Hypothalamus (tissue), 51 donors: ENCODE measurements at places on chromosomes 6 and 20.
A peak's percentile ranks its signal among the peaks of the same experiment; 100 is the strongest.

DNA sequence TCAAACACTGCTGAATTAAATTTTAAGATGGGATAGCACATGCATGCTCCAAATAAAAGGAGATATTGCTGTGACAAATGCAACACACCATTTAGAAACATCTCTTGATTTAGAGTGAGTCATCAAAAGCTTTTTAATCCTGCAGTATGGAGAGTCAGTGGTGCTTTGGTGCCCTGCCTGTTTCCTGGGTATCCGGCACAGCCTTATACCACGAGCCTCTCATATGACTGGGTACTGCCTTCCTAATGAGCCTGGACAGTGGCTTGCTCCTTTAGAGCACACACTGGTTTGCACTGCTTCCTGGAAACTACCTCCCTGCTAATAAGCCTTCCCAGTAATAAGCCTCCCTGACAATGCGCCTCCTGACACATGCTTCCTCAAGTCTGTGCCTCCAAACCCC is 65.3 kb upstream of the KCNK16 start:
- no peak for DNase-seq

DNA sequence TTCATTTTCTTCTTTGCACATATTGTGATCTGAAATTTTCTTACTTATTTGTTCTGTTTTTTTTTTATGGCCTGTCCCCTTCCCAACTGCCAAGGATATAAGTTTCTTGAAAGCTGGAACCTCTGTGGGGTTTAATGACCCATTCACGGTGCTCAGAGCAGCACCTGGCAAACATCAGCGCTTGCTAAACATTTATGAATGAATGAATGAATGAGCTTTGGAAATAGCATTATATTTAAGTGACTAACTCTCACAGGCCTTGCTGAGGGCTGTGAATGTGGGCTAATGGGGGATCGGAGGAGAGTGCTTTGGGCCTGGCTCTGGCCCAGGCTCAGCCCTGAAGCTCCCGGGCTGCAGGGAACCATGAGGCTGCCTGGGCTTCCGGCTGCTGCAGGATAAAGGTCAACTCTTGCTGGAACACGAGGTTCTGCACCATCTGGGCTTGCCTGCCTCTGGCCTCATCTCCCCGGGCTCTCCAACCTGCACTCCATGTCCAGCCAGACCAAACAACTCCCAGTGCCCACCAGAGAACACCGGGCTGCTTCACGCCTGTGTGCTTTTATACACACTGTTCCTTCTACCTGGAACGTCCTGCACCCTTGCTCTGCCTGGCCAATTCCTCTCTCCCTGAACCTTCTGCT is 14.6 kb upstream of the ARMC12 start:
- DNase-seq = no peak

DNA sequence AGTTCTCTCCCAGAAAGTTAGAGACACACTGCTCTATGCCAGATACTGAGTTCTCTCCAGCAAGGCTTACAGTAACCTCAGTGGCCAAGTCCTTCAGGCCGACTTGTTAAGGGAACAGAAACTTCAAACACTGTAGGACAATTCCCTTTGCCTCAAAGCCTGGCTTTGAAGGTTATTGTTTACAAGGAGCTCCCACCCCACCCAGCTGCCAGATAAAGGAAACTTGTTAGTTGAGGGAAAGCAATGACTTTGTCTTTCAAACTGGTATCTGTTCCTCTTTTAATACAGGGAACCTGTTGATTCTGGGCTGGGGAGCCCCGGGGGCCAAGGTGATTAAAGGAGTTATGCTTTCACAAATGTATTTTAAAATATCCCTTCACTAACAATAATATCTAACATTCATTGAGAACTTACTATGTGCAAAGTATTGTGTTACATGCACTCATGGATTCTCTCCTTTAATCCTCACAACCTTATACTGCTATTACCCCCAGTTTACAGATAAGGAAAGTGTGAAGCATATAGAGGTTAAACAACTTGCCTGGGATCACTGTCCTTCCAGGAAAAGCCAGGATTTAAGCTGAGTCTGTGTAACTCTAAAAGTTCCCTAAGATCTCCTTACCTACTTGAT is 27.6 kb upstream of the CDKN1A start:
- DNase-seq = no peak

DNA sequence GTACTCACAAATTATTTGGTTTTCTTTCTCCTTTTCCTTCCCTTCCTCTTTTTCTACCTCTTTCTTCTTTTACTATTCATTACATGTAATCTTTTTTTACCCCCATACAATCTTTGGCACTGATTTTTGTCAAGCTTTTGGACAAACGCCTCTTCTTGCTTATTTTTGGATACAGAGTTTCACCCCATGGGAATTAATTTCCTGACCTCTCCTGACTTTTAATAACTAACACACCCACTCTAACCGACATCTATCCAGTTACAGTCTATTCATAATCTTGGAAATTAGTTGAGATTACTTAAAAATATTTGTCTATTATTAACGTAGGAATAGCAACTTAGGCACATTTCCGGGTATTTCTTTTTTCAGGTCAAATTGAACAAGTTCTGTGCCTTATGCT is 101.2 kb downstream of the HDGFL1 start:
- no peak for DNase-seq

- DNase-seq = no peak
Measured at GRCh38 chr20:58402305-58402704, 13.3 kb downstream of the VAPB start.

GRCh38 chr6:34576286-34576955 is 20.3 kb upstream of the SPDEF start:
- DNase-seq = no peak

DNA sequence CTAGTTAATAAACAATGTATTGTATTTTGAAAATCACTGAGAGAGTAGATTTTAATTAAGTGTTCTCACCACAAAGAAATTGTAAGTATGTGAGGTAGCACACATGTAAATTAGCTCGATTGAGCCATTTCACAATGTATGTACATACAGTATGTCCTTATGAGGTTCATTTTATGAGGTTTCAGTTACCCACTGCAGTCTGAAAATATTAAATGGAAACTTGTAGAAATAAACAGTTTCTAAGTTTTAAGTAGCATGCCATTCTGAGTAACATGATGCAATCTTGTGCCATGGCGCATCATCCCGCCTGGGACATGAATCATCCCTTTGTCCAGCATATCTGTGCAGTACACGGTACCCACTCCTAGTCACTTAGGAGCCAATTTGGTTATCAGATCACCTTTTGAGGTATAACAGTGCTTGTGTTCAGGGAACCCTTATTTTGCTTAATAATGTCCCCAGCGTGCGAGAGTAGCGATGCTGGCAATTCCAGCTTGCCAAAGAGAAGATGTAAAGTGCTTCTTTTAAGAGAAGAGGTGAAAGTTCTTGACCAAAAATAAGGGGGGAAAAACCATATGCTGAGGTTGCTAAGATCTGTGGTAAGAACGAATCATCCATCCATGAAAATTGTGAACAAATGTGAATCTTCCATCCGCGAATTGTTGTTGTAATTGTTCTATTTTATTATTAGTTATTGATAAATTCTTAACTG is 64.7 kb downstream of the KCNS1 start:
- DNase-seq = no peak

GRCh38 chr20:13525225-13525940 is 113.3 kb downstream of the TASP1 start:
- DNase-seq = no peak

DNA sequence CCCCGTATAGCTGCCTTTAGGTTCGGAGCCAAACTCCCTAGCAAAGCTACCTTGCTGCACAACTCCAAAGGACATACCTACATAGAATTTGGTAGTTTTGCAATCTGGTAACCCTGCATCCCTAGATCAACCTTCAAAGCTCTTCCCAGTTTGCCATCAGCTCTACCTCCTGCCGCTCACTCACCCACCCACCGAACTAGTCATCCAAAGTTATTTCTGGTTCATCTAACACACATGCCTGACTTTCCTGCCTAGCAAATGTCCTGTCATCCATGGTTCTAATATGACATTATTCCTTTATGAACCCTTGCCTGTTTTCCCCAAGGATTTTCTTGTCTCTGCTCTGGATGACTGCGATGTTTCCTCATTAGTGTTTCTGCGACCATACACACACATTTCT is 21.6 kb downstream of the SPAG4 start:
- no peak for DNase-seq

DNA sequence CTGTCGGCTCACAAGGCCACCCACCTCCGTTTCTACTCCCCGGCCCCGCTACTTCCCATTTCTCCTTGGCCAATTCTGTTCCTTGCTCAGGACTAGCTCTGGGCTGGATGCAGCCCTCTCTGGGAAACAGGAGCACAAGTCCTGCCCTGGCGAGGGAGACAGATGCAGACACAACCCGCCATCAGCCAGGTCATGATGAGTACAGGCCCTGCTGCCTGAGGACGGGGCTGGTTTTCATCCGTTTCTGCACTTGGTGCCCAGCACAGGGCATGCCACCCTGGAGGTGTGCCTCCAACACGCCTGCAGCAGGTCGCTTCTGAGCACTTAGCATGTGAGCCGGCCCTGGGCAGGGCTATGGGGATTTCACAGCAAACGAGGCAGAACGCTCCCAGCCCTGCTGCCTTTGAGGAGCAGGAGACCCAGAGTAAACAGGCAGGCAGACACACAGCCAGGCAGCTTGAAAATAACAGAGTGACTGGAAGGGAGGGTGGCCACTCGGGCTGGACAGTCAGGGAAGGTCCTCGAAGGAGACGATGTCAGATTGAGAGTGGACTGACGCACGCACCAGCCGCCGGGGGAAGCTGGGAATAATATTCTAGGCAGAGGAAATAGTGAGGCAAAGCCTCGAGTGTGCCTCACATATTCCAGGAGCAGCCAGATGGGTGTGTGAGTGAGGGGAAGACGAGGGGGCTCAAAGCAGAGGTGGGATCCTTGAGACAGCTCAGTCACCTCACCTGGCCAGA is 21.2 kb upstream of the VSTM2L start:
- no peak for DNase-seq

DNA sequence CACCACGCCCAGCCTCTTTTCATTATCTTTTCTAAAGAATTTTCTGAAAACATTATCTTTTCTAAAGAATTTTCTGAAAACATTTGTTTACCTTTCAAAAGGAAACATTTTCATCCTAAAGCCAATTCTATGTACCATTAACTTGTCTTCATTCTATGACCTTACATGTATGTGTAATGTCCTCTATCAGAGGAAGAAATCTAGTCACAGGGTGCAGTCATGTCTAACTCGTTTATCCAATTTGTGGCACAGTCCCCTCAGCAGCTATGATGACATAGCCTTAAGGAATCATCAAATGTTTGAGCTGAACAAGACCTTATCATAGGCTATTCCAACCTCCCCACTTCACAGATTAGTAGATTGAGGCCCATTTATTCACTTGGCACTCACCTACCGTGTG is 21.5 kb upstream of the SPTLC3 start:
- DNase-seq = no peak

GRCh38 chr6:29955783-29956182 is 13.5 kb downstream of the HLA-A start:
- DNase-seq = no peak

GRCh38 chr6:159184559-159184958 is 15.4 kb downstream of the FNDC1 start:
- DNase-seq = no peak

DNA sequence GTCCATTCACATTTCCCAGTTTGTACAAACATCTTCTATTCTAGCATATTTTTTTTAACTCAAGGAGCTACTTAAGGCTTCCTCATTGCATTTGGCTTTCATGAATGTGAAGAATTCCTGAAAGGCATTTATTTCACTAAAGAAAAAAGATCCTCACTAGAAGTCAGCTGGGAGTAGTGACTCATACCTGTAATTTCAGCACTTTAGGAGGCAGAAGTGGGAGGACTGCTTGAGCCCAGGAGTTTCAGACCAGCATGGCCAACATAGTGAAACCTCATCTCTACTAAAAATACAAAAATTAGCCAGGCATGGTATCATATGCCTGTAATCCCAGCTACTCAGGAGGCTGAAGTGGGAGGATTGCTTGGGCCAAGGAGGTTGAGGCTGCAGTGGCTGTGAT is 30.9 kb upstream of the XRN2 start:
- DNase-seq = no peak

- DNase-seq = no peak
Measured at GRCh38 chr6:54559136-54559535, 250.9 kb downstream of the TINAG start.

- no peak for DNase-seq
Measured at GRCh38 chr6:29681811-29682210, 859 bp upstream of the ZFP57 start.

DNA sequence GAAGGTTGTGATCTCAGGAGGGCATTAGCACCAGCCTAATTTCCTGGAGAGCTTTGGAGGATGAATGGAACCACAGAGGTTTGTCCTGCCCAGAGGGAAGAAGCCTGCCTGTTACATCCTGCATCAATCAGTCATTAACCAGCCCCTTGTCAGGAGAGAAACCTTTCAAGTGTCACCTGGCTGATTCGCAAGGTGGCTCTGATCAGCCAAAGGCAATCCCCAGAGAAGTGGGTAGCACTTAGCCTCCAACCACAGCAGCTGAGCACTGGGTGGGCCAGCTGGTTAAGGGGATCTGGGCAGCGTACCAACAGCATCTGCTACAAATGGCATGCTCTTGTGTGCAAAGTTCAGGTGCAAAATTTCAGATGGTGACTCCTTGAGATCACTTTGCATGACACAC is 26.9 kb downstream of the ANKEF1 start:
- no peak for DNase-seq

GRCh38 chr6:31826793-31827285 is 699 bp upstream of the HSPA1B start:
- DNase-seq = peak; percentile 47

DNA sequence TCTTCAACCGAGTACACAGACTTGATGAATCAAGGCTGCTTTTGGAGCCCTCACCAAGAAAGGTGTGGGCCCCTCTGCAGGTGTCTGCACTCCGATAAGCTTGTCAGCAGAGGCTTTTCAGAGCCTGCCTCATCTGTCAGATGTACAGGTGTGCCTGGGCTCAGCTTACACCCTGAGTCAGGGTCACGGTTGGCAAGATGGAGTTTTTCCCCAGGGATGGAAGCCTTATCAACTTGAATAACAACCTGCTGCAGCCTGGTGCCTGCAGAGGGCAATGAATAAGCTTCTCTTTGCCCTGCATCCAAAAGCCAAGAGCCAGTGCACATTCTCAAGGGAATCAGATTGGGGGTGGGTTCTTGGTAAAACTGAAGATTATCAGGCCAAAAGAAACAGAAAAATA is 427.1 kb downstream of the CD83 start:
- DNase-seq = no peak

GRCh38 chr6:9140951-9141460 is 705.7 kb upstream of the SLC35B3 start:
- no peak for DNase-seq

DNA sequence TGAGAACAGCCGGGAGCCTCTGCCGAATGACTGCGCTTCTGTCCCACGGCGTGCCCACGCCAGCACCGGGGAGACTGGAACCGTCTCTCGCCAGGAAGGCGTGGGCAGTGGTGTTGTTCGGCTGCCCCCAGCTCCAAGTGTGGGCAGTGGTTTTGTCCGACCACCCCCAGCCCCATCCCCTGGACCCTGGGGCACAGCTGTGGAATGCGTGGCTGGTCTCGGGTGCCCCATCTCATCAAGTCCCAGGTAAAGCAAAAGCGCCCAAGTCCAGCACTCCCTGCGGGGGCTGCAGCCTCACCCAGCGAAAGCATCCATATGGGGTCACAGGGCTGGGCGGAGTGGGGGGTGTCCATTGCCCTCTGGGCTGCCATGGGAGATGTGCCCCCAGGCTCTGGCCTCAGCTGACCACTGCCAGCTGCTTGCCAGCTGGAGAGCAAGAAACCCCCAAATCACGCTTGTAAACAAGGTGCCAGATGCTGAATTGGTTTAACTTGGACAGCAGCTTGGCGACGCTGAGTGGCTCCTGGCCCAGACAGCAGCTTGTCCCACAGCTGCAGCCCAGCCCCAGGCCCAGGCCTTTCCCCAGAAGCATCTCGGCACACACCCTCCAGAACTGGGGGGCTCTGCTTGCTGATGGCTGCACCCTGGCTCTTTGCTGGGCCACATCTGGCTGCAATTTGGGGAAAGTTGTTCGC is 4.5 kb downstream of the CABLES2 start:
- no peak for DNase-seq
